ENCODE measurements at places on chromosomes 16 and 17. TPM values are rescaled to one million over a fixed set of nuclear protein-coding genes. Genes with fewer than 3 reads are reported as not detected.

DNA sequence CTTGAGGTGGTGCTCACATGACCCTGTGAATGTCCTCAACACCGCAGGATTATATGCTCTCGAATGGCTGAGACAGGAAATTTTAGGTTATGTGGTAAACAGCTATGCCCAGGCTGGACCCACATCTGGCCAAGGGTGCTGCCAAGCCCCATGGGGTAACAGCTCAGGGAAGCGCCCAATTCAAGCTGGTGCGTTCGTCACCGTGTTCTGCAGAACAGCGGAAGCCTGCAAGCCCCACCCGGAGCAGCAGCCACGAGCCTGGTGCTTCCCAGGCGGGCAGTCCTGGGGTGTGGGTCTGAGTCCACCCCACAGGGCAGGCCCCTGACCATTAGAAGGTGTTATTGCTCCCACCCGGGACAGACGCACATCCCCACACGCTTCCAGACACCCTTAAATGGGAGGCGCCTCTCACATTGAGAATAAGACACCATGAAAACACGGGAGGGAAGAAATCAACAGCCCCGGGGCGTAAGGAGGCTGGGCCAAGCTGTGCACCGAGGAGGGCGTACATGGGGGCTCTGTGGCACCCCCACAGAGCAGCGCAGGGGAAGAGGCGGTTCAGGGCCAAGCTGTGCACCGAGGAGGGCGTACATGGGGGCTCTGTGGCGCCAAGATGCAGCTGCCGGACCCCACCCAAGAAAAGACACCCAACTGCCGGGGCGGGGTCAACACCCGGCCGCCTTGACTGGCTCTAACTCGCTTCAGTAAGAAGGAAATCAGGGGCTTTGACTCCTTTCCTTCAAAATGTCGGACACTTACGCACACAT, 2.9 kb upstream of the CYBA start:
- DNase-seq = no peak

- DNase-seq = no peak
Measured at GRCh38 chr17:80969674-80970043, 22.0 kb upstream of the CHMP6 start.

DNA sequence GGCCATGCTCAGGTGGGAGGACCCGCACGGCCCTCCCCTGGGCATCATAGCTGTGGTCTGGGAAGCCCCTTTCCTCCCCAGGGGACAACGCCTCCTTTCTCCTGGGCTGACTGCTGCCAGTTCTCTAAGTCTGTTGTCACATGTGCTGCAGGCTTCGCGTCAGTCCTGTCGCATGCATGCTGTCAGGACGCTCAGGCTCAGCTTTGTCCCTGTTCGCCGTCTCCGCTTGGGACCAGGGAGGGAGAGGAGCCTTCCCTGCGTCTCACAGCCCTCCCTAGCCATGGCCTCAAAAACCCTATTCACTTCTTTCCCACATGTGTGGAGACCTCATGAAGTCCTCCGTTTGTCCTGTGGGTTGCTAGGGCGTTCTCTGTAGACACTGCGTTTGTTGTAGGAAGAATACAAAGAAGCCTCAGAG, 21.4 kb downstream of the LDHD start:
- DNase-seq = no peak

- no peak for DNase-seq
Measured at GRCh38 chr16:19882186-19882585, 2.5 kb downstream of the GPRC5B start.

GRCh38 chr17:40419559-40420331, 2.0 kb upstream of the TOP2A start:
- DNase-seq = no peak

DNA sequence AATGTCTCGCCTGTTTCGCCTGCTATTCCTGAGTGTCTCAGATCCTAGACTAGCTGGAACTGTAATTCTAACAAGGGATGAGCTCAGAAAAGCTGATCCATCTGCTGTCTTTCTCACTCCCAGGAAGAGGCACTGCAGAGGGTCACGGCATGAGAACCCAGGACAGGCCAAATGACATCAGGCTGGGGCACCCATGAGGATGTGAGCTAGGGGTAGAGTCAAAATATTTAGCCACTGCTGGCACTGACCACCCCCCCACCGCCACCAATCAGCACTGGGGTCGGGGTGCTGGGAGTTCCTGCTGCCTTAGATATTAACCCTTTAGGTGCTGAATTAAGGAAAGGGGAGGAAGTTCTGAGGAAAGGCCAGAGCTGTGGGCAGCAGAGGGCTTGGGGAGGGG, 112.4 kb downstream of the IRX3 start:
- no peak for DNase-seq

The TNFRSF17 gene
- total RNA-seq = not detected

The CEP295NL gene
- total RNA-seq = 8.2 TPM

The KRTAP9-2 gene
- not detected for total RNA-seq

The CHAD gene
- not detected for total RNA-seq
